T follicular helper cell (primary cell): ENCODE measurements at places on chromosomes 7 and 10.

DNA sequence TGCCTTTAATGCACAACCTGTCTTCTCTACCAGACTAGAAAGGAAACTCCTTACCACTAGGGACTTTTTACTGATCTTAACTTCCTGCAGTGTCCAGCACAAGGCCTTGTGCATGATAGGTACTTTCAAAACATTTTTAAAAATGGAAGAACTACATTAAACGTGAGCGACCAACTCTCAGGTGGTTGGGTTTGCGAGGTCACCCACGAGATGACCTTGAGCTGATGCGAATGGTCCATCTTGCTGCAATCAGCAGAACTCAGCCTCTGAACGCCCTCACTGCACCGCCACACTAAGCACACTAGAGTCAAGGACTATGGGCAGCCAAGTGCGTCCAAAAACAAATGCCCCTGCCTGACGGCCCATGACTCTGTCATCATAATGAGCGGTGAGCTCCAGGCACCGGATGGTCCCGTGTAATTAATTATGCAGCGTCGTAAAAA lies 34.9 kb upstream of the PTF1A start:
- DNase-seq = no peak

DNA sequence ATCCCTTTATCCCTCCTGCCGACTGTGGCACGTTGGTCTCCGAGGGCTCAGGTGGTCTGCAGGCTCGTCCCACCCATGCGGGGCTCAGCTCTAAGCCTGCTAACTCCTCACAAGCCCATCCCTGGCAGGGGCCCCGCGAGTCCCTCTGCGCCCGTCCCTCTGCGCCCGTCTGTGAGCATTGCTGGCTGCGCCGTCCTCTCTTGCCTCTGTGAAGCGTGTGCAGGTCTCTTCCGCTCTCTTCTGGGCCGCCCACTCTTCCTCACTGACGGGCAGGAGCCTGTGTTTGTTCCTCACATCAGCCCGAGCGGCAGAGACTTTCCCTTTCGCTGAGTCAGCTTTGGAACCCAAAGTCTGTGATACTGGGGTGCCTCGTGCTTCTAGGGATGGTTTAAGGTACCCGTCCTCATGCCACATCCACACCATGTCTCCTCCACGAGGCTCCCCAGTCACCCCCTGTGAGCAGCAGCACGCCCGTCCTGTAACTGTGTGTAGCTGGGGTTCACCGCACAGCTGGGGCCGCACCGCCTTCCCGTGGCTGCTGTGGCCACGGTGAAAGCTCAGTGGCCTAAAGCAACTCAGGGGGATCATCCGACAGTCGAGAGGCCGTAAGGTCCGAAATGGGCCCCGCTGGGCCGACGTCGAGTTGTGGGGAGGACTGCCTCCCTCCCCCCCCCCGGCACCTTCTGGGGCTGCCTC lies 35.5 kb downstream of the ADGRA1 start:
- no peak for DNase-seq

- DNase-seq = no peak
Measured at GRCh38 chr10:29634105-29634504, 666 bp downstream of the SVIL start.

GRCh38 chr10:3935933-3936359 lies 150.9 kb upstream of the KLF6 start:
- DNase-seq = no peak

GRCh38 chr7:52592698-52593097 lies 442.7 kb upstream of the POM121L12 start:
- no peak for DNase-seq

DNA sequence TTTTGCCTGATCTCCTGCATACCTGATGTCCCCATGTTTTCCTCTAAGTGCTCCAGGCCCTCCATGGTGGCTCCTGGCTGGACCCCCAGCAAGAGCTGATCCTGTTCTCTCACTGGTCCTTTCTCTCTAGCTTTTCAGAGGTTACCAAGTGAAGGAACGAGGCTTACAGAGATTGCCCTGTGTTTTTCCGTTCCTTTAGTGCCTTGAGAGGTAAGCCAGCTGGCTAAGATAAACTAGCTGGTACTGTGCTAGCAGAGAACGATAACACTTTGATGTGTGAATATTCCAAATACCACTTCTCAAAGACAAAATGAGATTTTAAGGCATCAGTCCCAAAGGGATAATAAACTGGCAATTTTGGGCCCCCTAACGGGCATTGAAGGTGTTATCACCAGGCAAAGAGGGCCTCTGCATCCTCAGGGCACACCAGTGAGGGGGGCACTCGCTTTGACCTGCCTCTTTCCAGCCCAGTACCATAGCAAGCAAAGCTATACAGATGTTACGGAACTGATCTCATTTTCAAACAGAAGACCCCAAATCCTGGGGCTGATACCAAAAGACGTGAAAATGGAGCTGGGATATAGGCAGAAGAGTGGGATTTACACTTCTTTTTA lies 8.4 kb upstream of the CCNY start:
- DNase-seq = no peak

GRCh38 chr7:85039196-85039923 lies 147.5 kb downstream of the SEMA3D start:
- no peak for DNase-seq

- no peak for DNase-seq
Measured at GRCh38 chr10:80524190-80524909, 13.4 kb upstream of the SH2D4B start.

DNA sequence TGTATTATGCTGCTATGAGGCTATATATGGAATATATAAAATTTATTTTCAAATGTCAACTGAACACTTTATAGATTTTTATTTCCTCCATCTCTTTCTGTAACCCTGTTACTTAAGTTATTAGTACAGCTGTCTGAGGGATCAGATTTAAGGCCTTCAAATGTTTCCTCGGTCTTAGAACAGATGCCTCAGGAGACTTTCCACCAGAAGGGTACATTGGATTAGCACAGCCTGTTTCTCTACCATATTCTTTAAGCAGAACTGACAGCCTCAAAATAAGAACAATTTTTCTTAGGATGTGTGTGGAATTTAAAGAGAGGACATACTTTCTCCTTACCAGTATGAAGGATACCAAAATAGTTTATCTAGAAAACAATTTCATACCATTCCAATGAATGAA lies 53.0 kb upstream of the HGF start:
- DNase-seq = no peak

GRCh38 chr7:123271856-123272255 lies 72.1 kb upstream of the SLC13A1 start:
- DNase-seq = no peak

GRCh38 chr10:26977635-26978034 lies 116.9 kb upstream of the ABI1 start:
- DNase-seq = no peak

GRCh38 chr10:23258516-23258915 lies 66.4 kb downstream of the PTF1A start:
- DNase-seq = no peak

DNA sequence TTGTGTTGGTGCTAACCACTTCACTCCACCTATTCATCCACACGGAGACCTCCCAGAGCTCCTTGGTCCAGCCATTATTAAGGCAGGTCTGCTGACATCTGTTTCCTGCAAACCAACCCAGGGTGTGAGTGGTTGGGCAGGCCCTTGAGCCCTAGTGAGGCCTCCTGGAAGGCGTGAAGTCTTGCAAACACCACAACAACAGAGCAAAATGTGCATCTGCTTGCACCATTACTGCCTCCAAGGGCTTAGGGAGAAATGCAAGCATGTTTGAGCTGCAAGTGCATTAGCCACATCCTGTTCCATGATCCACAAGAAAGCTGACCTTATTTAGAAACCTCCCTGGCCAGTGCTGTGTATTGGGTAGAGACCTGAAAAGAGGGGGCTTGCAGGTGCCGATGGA lies 325.5 kb downstream of the GRID1 start:
- no peak for DNase-seq

DNA sequence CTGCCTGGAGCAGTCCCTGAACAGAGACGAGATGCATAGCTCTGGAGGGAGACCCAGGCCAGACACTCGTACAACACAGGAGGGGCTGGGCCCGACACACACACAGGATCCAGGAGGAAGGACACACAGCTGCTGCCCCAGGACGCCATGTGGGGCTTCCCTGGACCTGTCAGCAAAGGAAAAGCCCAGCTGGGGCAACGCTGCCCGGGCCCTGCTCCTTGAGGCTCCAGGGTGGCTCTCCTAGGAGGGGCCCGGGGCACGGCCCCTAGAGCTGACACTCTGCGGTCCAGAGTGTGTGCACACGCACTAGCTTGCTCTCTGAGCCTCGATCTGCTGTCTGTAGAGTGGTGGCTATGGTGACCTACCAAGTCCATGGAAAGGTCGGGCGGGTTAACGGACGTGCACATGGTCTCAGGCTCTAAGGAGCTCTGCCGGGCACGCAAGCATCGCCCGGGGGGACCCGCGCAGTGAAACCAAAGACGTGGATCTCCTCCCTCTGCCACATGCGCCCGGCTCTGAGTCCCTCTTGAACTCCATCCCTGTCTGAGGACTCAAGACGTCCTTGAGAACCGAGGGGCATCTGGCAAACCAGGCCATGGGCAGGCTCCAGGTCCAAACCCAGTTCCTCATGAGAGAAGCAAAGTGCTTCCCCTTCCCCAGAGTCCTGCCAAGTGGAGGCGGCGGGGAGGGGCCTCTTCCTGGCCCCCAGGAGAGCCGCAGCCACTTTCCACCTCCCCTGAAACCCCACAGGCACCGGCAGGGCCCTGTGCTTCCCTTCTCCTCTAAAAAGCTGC lies 279.0 kb downstream of the ELFN1 start:
- DNase-seq = no peak

DNA sequence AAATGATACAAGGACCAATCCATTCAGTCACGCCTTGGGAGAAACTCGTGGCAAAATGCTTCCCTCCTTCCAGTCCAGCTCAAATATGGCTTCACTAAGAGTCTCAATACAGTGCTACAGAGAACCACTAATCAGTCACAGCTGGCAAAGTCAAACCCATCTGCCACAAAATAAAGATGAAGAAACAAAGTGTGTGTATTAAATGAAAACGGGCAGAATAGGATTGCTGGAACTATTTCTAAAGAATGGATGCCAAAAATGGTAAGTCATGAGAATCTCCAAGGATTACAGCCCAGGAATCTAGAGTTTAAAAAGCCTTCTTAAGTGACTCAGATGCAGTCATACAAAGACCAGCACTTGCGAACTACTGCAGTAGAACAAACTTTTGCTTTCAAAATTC lies 61.9 kb downstream of the CACUL1 start:
- DNase-seq = no peak

GRCh38 chr10:124967255-124967654 lies 25.3 kb downstream of the ZRANB1 start:
- DNase-seq = no peak

DNA sequence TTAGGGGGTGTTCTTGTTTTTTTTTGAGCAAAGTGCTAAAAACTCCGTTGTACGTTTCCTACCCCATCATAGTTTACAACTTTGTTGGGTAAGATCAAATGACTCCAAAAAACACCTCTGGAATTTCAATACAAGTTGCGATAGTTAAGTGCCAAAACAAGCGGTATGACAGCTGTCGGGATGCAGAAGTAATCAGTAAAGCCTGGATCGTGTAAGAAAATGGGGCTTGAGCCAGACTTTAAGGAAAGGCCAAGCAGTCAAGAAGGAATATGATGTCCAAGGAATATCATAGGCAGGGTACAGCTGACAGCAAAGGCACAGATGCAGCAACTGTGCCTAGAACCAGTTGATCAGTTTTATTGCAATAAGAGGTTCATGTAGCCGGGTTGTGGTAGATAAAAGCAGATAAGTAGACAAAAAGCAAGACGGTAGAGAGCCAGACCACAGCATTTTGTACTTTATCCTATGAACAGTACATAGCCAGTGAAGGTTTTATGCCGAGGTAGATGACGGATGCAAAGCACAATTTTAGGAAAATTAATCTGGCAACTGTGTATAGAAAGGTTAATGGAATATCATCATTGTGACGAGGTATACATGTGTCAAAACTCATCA lies 45.5 kb downstream of the UBE2H start:
- DNase-seq = no peak

GRCh38 chr10:2509081-2509531 lies 558.2 kb upstream of the PFKP start:
- no peak for DNase-seq
